H9 (cell line): ENCODE measurements at places on chromosomes 12 and 14.
A peak's percentile ranks its signal among the peaks of the same experiment; 100 is the strongest.

GRCh38 chr14:104660597-104660996 is 28.8 kb upstream of the INF2 start:
- H3K4me3 ChIP-seq = no peak overlapping the region
- H3K4me1 ChIP-seq = no peaks in the 10 kb centered on the region; the same call in 1 of the 2 replicates
- peaks cover 6% of the 10 kb centered on the region; the same call in 1 of the 2 replicates for H3K36me3 ChIP-seq
- no peak overlapping the region for H3K27ac ChIP-seq
- H3K27me3 ChIP-seq = no peaks in the 10 kb centered on the region

- H3K36me3 ChIP-seq = peaks cover 6% of the 10 kb centered on the region; the same call in 2 of the 3 replicates
- H3K4me1 ChIP-seq = no peaks in the 10 kb centered on the region
- H3K27me3 ChIP-seq = no peaks in the 10 kb centered on the region
- no peak overlapping the region for H3K27ac ChIP-seq
- H3K4me3 ChIP-seq = no peak overlapping the region
These were observed 58.8 kb downstream of the TECPR2 start for GRCh38 chr14:102421411-102422057.

GRCh38 chr12:76032043-76032981 is 736 bp upstream of the PHLDA1 start:
- 0 out of 3 replicates have a peak, but pooled peaks cover 5% of the 10 kb centered on the region for H3K36me3 ChIP-seq
- H3K4me1 ChIP-seq = peaks cover 8% of the 10 kb centered on the region; the same call in 1 of the 2 replicates
- H3K27me3 ChIP-seq = no peaks in the 10 kb centered on the region
- peak overlapping the region; percentile 87 for H3K27ac ChIP-seq

GRCh38 chr14:100732766-100733100 is 6.0 kb downstream of the DLK1 start:
- no peak overlapping the region for H3K27ac ChIP-seq
- no peaks in the 10 kb centered on the region; the same call in 1 of the 2 replicates for H3K4me1 ChIP-seq
- peaks cover 6% of the 10 kb centered on the region; the same call in 1 of the 2 replicates for H3K27me3 ChIP-seq
- DNase-seq = no peak
- H3K4me3 ChIP-seq = no peak overlapping the region

DNA sequence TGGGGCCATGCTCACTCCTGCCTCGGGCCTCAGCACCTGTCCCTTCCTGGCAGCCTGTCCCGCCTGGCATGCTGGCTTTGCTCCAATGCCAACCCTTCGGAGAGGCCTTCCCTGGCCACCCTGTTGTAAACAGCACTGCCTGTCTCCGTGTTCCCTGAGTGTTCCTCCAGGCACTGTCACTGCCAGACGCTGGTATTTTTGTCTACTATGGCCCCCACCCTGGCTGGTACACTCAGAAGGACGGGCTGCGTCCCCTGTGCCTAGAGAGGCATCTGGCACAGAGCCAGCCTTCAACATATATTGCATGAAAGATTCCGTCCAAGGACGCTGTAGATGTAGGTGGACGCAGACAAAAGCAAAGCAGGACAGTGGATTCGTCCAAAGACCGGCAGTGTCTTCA is 2.7 kb upstream of the ASPG start:
- no peak overlapping the region for H3K4me3 ChIP-seq
- no peaks in the 10 kb centered on the region for H3K27me3 ChIP-seq
- no peak for DNase-seq
